CD4-positive, alpha-beta T cell treated with Interleukin-12 subunit alpha and Interleukin-12 subunit beta, for 1 hour (primary cell): ENCODE measurements at places on chromosomes 1 and 21.

DNA sequence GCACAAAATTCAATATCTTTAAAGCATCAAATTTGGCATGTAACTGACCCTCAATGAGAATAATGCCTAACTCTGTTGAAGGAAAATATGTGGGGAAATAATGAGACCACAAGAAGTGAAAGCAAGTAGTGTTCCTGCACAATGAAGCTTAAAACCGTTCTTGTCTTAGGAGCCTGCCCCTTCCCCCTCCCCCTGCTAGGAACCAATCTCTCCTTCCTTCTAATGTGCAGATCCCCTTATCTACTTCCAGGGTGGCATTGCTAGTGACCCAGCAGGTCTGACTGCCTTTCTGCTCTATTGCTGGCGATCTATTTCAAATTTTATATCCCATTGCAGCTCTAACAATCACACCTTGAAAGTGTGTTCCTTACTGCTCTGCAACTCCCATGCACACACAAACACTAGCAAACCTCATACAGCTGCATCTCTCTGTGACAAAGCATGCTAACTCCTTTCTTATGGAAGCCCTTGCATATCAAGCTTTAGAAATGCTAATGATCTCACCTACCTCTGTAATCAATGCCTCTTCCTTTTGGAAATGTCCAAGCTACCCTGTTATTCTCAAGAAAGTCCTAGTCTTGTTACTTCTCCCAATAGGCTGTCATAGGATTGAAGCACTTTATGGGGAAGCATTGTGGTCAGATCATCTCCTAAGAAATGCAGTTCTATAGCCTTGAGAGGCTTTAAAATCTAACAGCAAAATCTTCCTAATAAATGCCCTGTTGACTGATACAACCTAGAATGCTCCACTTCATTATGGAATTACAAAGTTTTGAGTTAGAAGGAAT is 26.5 kb downstream of the BCL9 start:
- DNase-seq: no peak

DNA sequence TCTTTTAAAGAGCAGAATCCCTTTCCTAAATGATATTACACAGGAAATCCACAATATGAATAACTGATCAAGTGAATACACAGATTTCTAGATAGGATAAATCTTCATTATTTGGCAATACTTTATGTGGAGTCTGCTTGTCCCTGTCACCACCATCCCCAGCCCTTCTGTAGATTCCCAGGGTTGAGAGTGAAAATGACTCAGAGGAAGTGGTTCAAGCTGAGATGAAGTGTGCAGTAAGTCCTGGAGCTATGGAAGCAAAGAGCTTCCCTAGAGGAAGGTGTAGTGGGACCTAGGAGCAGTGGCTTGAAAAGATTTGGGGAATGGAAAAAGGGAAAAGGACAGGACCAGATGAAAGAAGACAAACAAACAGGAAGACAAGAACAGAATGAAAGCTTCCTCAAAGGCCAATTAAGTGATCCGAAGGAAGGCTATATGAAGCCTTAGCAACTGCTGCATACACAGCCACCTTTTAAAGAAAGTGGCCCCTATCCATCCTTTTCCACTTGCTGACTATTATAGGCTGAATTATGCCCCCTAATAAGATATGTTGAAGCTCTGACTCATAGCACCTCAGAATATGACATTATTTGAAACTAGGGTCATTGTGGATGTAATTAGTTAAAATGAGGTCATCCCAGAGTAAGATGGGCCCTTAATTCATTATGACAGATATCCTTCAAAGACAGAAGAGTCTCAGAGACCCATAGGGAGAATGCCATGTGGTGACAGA is 96.5 kb upstream of the CAMK1G start:
- DNase-seq: no peak

DNA sequence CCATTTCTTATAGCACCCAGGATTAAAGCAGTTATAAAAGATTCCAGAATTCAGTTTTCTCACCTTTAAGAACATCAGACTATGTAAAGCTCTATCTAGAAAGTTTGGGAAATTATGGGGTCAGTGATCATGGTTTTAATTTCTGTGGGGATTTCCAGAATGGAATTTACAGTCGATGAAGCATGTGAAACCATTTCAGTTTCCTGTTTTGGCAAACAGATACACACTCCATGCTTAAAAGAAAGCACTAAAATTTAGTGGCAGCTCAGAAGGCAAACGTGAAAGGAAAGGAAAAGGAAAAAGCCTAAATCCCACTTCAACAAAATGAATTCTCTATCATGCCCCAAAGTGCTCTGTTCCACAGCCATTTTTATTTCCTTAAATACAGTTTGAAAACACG is 60.4 kb downstream of the FYB2 start:
- no peak for DNase-seq

- DNase-seq: no peak
Measured at GRCh38 chr1:8370905-8371315, 53.0 kb downstream of the SLC45A1 start.

- DNase-seq: no peak
Measured at GRCh38 chr1:64845831-64846425, 101.1 kb downstream of the RAVER2 start.

DNA sequence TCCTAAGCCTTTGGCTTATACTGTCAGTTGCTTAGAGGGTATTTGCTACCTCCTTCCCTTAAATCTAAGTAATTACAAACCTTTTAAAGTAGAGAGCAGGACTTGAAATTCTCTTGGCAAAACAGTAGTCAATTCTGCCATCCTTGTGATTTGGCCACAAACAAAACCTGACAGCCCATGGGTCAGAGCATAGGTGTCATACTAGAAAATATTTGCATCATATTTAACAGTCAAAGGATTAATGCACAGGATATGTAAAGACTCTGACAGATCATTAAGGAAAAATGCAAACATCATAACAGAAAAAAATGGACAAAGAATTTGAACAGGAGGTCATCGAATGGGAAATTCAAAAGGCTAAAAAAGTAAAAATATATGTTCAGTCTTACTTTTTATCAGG is 50.5 kb downstream of the ZFYVE9 start:
- no peak for DNase-seq
